Activated CD8-positive, alpha-beta memory T cell treated with anti-CD3 and anti-CD28 coated beads, Interleukin-2, amount 10 ng/mL, durations not matched to agents 7 days and 5 days (primary cell): ENCODE measurements at places on chromosomes 7 and 10. TPM values are rescaled to one million over a fixed set of nuclear protein-coding genes. Genes with fewer than 3 reads are reported as not detected.
A peak's percentile ranks its signal among the peaks of the same experiment; 100 is the strongest.

DNA sequence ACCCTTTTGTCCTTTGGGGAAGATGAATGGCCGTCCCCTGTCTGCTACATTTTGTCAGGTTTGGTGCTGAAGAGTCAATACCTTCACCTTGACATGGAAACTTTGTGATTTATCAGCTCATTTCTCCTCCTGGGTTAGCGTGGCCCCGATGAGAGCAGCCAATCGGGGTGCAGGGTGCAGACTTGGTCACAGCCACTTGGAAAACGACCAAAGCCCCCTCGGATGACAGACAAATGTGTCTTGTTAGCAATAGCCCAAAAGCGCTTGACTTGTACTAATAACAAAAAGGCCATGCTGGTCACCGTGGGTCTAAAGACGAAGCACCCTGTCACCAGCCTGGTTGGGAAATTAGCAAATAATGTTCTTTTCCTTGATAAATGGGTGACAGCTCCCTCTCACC, 103.7 kb downstream of the EBF3 start:
- no peaks in the 10 kb centered on the region for H3K27me3 ChIP-seq
- no peak overlapping the region for H3K27ac ChIP-seq
- H3K4me3 ChIP-seq, result no peak overlapping the region
- no peak for DNase-seq

GRCh38 chr10:133000648-133001047, 58.3 kb upstream of the CFAP46 start:
- DNase-seq, result no peak
- no peaks in the 10 kb centered on the region for H3K36me3 ChIP-seq
- H3K4me3 ChIP-seq, result no peak overlapping the region
- H3K4me1 ChIP-seq, result no peaks in the 10 kb centered on the region
- H3K27me3 ChIP-seq, result peaks cover 8% of the 10 kb centered on the region
- H3K27ac ChIP-seq, result no peak overlapping the region

- no peak overlapping the region for H3K27ac ChIP-seq
- H3K36me3 ChIP-seq, result no peaks in the 10 kb centered on the region
- no peaks in the 10 kb centered on the region for H3K4me1 ChIP-seq
These were observed 17.7 kb upstream of the NRP1 start for GRCh38 chr10:33352175-33352574.

- no peak for DNase-seq
- no peak overlapping the region for H3K27ac ChIP-seq
- H3K4me1 ChIP-seq, result no peaks in the 10 kb centered on the region
- H3K27me3 ChIP-seq, result no peaks in the 10 kb centered on the region
These were observed 37.2 kb downstream of the FAM149B1 start for GRCh38 chr10:73205081-73205480.

DNA sequence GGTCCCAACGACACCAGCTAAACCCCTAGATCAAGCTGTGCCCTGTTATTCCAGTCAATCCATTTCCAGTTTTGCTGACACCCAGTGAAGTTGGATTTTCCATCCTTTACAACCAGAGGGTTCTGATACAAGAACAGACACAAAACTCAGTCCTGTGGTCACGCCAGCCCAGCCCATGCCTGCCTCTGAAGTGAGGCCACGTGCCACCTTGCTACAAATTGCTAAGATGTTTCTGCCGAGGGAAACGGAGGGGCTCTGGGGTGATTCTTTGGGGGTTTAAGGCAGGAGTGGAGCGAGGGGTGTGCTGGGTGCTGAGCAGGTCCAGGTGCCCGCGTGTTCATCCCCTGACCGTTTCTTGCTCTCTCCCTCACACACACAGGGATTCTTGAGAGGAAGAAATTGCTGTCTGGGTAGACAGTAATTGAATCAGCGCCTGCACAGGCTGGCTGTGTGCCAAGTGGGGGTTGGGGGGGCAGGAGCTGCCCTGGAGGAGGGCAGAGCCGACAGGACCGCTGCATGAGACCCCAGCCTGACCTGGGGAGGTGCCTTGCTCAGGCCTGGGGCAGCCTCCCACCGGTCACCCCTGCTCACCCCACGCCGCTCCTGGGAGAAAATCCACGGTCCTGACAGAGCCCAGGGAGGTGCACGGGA, 38.1 kb downstream of the ADAP1 start:
- H3K36me3 ChIP-seq, result peaks cover 1% of the 10 kb centered on the region
- H3K4me3 ChIP-seq, result no peak overlapping the region
- peaks cover 9% of the 10 kb centered on the region for H3K4me1 ChIP-seq

DNA sequence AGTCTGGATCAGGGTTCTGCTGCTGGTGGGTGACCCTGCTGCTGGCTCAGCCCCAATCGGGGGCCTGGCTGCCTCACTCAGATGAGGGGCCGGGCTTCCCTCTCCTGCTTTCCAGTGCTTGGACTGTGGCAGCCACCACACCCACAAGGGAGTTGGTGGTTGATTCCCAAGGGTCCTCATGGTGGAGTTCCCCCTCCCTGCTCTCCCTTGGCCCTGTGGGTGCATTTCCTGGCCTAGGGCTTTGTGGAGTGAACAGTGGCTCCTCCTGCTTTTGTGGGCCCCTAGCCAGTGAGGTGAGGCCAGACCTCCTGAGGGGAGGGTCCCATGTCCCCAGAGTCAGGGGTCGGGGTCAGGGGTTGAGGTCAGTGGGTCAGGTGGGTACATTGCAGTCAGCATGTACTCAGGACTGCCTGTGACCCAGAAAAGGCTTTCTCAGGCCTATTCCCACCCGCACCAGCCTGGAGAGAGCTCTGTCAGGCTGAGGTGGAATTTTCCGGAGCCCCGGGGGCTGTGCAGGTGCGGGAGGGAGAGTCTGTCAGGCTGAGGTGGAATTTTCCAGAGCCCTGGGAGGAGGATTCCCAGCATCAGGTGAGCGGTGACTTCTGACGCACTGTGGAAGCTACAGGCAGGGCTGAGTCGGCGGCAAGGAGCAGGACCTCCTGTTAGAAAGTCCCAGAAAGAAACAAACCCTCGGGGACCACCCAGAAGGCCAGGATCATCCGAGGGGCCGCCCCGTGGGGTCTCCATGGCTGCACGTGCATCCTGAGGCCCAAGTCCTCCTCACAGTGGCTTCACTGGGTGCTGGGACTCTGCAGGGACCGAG, 94.4 kb upstream of the INSIG1 start:
- peaks cover 54% of the 10 kb centered on the region for H3K4me1 ChIP-seq
- H3K4me3 ChIP-seq, result no peak overlapping the region
- H3K27me3 ChIP-seq, result no peaks in the 10 kb centered on the region

DNA sequence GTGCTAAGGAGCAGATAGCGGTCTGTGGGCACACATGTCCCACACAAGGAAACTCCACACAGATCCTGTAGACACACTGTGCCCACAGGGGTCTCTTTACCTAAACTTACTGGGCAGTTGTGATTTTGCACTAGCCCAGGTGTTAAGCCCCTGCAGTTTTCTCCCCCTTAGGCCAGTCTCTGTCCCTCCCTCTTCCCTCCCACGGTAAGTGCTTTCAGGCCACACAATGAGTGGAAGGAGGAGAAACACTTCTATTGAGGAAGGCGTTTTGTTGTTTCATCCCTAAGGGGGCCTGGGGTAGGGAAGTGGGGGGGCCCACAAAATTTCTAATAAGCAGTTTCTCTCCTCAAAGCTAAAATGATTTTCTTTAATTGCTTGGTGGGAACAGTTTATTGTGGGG, 51.4 kb downstream of the FBXW4 start:
- H3K27me3 ChIP-seq, result no peaks in the 10 kb centered on the region
- H3K4me1 ChIP-seq, result no peaks in the 10 kb centered on the region
- no peak overlapping the region for H3K27ac ChIP-seq
- DNase-seq, result no peak
- peaks cover 17% of the 10 kb centered on the region for H3K36me3 ChIP-seq

DNA sequence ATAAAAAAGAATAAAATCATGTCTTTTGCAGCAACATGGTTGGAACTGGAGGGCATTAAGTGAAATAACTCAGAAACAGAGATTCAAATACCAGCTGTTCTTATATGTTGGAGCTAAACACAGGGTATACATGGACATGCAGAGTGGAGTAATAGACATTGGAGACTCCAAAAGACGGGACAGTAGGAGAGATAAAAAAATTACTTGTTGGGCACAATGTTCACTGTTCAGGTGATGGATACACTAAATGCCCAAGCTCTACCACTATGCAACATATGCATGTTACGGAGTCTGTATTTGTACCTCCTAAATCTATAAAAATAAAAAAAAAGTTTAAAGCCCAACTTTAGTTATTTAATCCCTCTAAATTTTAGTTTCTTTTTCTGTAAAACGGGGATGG, 184.6 kb upstream of the TPK1 start:
- no peak overlapping the region for H3K27ac ChIP-seq
- no peak overlapping the region for H3K4me3 ChIP-seq
- no peaks in the 10 kb centered on the region for H3K4me1 ChIP-seq
- DNase-seq, result no peak

- no peak overlapping the region for H3K27ac ChIP-seq
- no peaks in the 10 kb centered on the region for H3K36me3 ChIP-seq
- peaks cover 13% of the 10 kb centered on the region for H3K27me3 ChIP-seq
- H3K4me1 ChIP-seq, result peaks cover 16% of the 10 kb centered on the region
These were observed 82.6 kb downstream of the AMPH start for GRCh38 chr7:38548605-38549004.

DNA sequence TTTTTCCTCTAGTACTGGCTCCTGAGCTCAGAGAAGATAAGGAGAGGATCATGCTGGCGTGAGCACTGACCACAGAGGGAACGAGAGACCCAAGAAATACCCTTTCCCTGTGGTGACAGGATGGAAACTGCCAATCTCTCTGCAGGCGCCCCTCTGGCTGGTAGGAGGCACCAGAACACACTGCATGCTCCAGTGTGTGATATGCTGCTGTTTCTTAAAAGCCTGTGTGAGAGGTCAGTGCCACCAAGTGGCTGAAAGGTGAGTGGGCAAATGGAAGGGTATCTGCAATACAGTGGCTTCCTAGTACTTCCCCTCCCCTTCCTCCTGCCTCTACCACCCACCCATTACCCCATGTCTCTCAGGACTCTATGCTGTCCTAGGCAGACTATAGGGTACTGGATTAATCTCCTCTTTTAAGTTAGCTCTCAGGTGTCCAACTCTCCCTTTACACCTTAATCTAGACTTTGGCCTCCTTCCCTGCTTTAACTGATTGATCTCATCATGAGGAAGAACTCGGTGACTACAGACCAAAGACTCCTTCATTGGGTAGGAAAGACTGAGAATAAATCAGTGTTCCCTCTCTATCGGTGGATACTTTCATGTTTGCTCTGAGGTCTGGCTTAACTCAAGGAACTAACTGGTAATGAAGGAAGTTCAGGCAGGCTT, 283.6 kb downstream of the ADRA2A start:
- DNase-seq, result no peak
- H3K4me1 ChIP-seq, result no peaks in the 10 kb centered on the region
- H3K36me3 ChIP-seq, result no peaks in the 10 kb centered on the region
- H3K4me3 ChIP-seq, result no peak overlapping the region

GRCh38 chr10:29279779-29280487, 8.9 kb upstream of the LYZL1 start:
- H3K4me3 ChIP-seq, result no peak overlapping the region
- peaks cover 3% of the 10 kb centered on the region for H3K27me3 ChIP-seq
- no peak for DNase-seq
- no peaks in the 10 kb centered on the region for H3K4me1 ChIP-seq
- H3K27ac ChIP-seq, result no peak overlapping the region

DNA sequence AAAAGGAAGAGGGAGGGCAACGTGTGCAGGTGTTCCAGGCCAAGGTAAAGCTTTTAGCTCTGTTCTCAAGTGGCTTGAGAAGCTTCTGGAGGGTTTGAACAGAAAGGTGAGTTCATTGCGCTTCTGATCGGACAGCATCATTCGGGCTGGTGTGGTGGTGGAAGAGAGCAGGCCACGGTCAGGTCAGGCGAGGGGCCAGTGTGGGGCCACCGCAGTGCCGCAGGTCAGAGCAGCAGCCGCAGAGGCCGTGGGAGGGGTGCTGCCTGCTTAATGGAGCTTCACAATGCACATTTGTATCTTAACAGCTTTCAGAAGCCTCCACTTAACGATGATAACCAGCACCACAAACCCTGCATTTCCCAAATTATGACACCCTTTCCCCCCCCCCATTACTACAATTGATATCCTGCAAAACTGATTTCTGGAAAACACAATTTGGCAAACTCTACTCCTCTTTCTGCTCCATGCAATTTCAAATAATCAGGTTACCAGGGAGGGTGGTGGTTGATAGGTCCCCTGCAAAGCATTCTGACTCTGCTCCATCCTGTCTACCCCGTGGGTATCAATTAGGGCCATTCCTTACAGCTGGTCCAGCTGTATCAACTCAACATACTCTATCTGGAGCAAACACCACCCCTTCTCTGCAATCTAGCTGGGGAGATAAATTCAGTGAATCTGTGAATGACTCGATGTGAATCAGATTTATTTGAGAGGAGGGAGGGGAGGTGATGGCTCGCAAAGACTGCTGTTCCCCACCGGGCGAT, 162.9 kb downstream of the ACTR3B start:
- no peak for DNase-seq
- H3K4me3 ChIP-seq, result no peak overlapping the region
- no peak overlapping the region for H3K27ac ChIP-seq
- H3K27me3 ChIP-seq, result peaks cover 24% of the 10 kb centered on the region
- no peaks in the 10 kb centered on the region for H3K4me1 ChIP-seq
- H3K36me3 ChIP-seq, result no peaks in the 10 kb centered on the region

DNA sequence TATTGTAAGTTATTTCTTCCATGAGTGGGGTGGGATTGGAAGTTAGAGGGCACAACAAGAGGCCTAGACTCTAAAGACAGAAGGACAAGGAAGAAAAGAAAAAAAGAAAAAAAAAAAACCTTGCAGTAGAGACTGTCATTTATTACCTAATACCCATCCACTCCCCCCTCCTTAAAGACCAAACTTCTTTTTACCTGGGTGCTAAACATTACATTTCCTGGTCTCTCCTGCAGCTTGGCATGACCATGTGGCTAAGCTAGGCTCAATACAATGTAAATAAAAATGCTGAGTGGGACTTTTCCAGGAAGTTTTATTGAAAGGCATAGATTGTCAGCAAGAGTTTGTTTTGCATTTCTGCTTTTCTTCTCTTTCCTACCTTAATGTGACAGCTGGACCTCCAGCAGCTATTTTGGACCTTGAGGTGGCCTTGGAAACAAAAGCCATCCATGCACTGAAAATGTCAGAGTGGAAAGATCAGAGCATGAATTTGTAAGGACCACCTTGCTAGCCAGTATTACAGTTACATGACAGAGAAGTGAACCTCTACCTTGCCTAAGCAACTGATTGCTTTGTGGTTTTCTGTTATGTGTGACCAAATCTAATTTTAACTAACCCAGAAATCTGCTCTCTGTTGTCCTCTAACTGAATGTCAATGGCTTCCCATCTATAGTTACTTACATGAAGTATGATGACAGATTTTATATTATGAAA, 81.3 kb upstream of the SFMBT2 start:
- H3K4me3 ChIP-seq, result peak overlapping the region; percentile 28
- no peak for DNase-seq
- peak overlapping the region; percentile 93 for H3K27ac ChIP-seq

GRCh38 chr10:69904533-69904932, 102.8 kb downstream of the COL13A1 start:
- no peaks in the 10 kb centered on the region for H3K4me1 ChIP-seq
- no peaks in the 10 kb centered on the region for H3K36me3 ChIP-seq
- peaks cover 4% of the 10 kb centered on the region for H3K27me3 ChIP-seq

- no peak for DNase-seq
- H3K4me3 ChIP-seq, result no peak overlapping the region
- peaks cover 46% of the 10 kb centered on the region for H3K27me3 ChIP-seq
These were observed 255.6 kb downstream of the OTUD1 start for GRCh38 chr10:23694446-23694920.

The CUBN gene
- 0.56 TPM for total RNA-seq
